Mammary microvascular endothelial cell (primary cell): ENCODE measurements at places on chromosomes 13 and 19. TPM values are rescaled to one million over a fixed set of nuclear protein-coding genes. Genes with fewer than 3 reads are reported as not detected.

Gene C19orf18
- 0.13 TPM in 1 of 2 replicates, not detected in the other for total RNA-seq

Gene ZNF587B
- 10.1 TPM in 2 replicates for total RNA-seq

Gene ZNF470
- 1.8 and 2.2 TPM in 2 replicates for total RNA-seq

Gene PPP1R37
- total RNA-seq: 30.6 and 32.1 TPM in 2 replicates

Gene DIRAS1
- 0.13 and 0.39 TPM in 2 replicates for total RNA-seq

Gene NXNL1
- not detected in 2 replicates for total RNA-seq

Gene EMC10
- total RNA-seq: 77.8 and 90.0 TPM in 2 replicates

Gene MAU2
- 22.1 and 22.7 TPM in 2 replicates for total RNA-seq

Gene SLC15A1
- 0.05 TPM in 1 of 2 replicates, not detected in the other for total RNA-seq

Gene KCTD15
- 51.0 and 54.4 TPM in 2 replicates for total RNA-seq

Gene KIR3DL1
- not detected in 2 replicates for total RNA-seq

Gene IL17D
- 2.0 and 2.3 TPM in 2 replicates for total RNA-seq

Gene SLC7A1
- total RNA-seq: 30.2 and 30.9 TPM in 2 replicates

Gene IGFL2
- not detected in 2 replicates for total RNA-seq

Gene COL4A1
- 954 and 965 TPM in 2 replicates for total RNA-seq

Gene SPPL2B
- 23.5 and 33.2 TPM in 2 replicates for total RNA-seq

Gene C1QTNF9B
- not detected in 2 replicates for total RNA-seq

Gene PPFIA3
- total RNA-seq: 3.4 and 3.9 TPM in 2 replicates

Gene B3GNT8
- 0.87 and 1.5 TPM in 2 replicates for total RNA-seq

Gene C19orf85
- total RNA-seq: not detected in 2 replicates

Gene ARMC6
- 64.5 and 69.2 TPM in 2 replicates for total RNA-seq

Gene NKPD1
- total RNA-seq: 0.05 TPM in 1 of 2 replicates, not detected in the other

Gene BCAM
- total RNA-seq: 22.6 and 33.0 TPM in 2 replicates

Gene ZNF726
- total RNA-seq: 2.3 and 4.1 TPM in 2 replicates
